ENCODE measurements at places on chromosomes 6 and 20.

- no peak overlapping the region for H3K27ac ChIP-seq
- no peaks in the 10 kb centered on the region for H3K4me1 ChIP-seq
- peaks cover 2% of the 10 kb centered on the region for H3K36me3 ChIP-seq
- H3K4me3 ChIP-seq, result no peak overlapping the region
- peaks cover 34% of the 10 kb centered on the region for H3K27me3 ChIP-seq
Observed at GRCh38 chr20:44400671-44400969, 45.1 kb downstream of the HNF4A start.

DNA sequence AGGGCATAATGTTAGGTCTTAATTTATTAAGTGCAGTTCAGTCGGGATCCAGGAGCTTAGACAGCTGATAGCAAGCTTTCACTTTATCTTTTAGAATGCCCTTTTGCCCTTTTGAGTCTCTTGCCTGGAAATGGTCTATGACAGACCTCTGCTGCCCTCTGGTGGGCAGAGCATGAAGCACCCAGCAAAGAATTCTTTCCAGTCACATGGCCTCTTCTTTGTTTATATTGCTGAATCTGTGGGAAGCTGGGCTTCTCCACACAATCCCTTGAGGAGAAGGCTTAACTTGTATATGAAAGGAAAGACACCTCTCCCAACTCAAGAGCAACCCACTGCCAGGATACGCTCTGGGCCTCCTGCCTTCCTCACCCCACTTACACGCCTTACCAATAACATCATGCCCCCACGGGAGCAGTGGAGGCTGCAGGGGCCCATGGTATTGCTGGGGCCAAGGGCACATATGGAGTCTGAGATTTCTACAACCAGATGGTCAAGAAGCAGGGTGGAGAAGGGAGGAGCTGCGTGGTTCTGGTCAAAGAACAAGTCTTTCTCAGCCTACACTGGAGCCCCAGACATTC lies 20.4 kb downstream of the WFDC3 start:
- H3K36me3 ChIP-seq, result no peaks in the 10 kb centered on the region
- peaks cover 14% of the 10 kb centered on the region for H3K4me1 ChIP-seq
- H3K4me3 ChIP-seq, result no peak overlapping the region
- DNase-seq, result no peak
- peak overlapping the region; percentile 83 for H3K27ac ChIP-seq
- peaks cover 6% of the 10 kb centered on the region for H3K27me3 ChIP-seq

- peaks cover 3% of the 10 kb centered on the region for H3K27me3 ChIP-seq
- no peak overlapping the region for H3K4me3 ChIP-seq
- H3K27ac ChIP-seq, result no peak overlapping the region
- H3K4me1 ChIP-seq, result peaks cover 9% of the 10 kb centered on the region
Observed at GRCh38 chr20:48740292-48740649, 87.5 kb downstream of the PREX1 start.

DNA sequence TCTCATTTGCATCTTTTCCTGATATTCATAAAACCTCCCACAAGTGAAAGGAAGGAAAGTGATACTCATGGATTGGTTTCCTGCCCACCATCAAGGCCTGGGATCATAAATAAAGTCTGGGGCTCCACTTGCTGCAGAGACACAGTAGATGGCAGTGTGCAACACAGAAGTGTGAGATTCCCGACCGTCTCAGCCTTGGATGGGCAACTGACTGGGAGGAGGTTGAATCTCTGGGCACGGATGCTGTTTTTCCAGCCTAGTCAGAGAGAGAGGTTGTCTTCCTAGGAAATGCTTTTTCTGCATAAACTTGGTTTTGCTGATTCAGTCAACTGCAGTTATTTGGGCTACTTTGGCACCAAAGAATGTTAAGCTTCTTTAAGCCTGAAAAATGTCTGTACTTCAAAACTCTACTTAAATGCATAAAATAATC lies 9.9 kb upstream of the RFPL4B start:
- H3K27me3 ChIP-seq, result no peaks in the 10 kb centered on the region
- no peak for DNase-seq
- no peak overlapping the region for H3K4me3 ChIP-seq
- H3K36me3 ChIP-seq, result no peaks in the 10 kb centered on the region

GRCh38 chr6:98775205-98775604 lies 59.2 kb upstream of the POU3F2 start:
- no peak for DNase-seq
- H3K36me3 ChIP-seq, result no peaks in the 10 kb centered on the region
- H3K27ac ChIP-seq, result no peak overlapping the region

DNA sequence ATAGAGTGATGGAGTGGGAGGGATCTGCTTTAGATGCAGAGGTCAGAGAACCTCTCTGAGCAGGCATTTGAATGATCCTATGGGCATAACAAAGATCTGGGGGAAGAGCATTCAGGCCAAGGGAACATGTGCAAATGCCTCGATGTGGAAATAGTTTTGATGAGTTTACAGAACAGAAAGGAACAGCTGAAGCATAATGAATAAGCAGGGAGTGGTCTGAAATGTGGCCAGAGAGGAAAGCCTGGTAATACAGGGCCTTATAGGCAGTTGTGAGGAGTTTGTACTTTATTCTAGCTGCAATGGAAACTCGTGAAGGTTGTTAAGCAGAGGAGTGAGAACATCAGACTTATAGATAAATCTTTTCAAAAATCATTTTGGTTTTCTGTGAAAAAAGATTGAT lies 33.0 kb upstream of the ME1 start:
- DNase-seq, result no peak
- H3K27me3 ChIP-seq, result peaks cover 2% of the 10 kb centered on the region
- H3K4me3 ChIP-seq, result no peak overlapping the region

DNA sequence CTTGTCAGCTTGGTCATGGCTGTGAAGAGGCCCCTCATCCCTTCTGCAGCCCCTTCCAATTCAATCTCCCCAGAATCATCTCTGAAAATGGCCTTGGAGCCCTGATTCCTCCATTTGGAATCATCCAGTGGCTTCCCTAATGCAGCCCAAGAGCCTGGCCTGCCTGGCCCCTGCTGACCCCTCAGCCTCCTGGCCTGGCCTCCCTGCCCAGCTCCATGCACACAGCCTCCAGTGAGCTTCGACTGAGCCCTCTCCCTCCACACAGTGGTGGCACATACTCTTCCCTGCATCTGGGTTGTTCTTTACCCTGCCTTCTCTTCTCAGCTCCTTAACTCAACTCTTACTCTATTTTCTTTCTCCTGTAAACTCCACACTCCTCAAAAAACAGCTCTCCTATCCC lies 120.9 kb downstream of the ANKRD60 start:
- no peak overlapping the region for H3K27ac ChIP-seq
- H3K36me3 ChIP-seq, result no peaks in the 10 kb centered on the region
- DNase-seq, result no peak
- H3K4me1 ChIP-seq, result peaks cover 29% of the 10 kb centered on the region
- no peak overlapping the region for H3K4me3 ChIP-seq
- no peaks in the 10 kb centered on the region for H3K27me3 ChIP-seq

DNA sequence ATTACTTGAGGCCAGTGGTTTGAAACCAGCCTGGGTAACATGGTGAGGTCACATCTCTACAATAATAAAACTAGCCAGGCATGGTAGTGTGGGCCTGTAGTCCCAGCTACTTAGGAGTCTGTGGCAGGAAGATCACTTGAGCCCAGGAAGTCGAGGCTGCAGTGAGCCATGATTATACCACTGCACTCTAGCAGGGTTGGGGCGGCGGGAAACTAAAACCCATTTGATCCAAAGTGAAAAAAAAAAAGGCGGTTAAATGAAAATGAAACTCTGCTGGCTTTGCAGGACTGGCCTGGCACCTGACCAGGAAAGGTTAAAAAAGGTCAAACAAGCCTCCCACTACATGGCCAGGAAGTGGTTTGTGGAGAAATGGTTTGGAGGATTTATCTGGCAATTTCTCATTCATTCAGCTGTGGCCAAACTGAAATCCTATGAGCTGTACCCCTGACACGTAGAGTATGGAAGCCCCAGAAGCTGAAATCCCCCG lies 36.6 kb downstream of the MTRES1 start:
- peaks cover 6% of the 10 kb centered on the region for H3K36me3 ChIP-seq
- peaks cover 10% of the 10 kb centered on the region for H3K4me1 ChIP-seq
- H3K27ac ChIP-seq, result peak overlapping the region; percentile 72
- no peak for DNase-seq
- H3K4me3 ChIP-seq, result no peak overlapping the region
- H3K27me3 ChIP-seq, result no peaks in the 10 kb centered on the region

DNA sequence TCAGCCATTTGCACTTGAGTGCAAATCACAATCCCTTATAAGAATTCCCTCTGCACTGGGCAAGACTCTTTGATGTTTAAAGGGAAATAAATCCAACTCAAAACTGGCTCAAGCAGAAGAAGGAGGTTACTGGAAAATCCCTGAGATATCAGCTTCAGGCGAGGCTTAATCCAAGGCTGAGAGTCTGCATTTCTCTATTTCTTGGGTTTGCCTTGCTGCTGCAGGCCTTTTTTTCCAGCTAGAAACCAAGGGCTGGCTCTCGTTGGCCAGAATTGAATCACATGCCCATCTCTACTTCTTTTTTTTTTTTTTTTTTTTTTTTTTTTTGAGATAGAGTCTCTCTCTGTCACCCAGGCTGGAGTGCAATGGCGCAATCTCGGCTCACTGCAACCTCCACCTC lies 11.7 kb downstream of the HCK start:
- H3K27me3 ChIP-seq, result peaks cover 44% of the 10 kb centered on the region
- H3K4me3 ChIP-seq, result no peak overlapping the region
- H3K36me3 ChIP-seq, result no peaks in the 10 kb centered on the region
